CD4-positive, alpha-beta T cell treated with Interleukin-1 beta for 1 hour (primary cell): ENCODE measurements at places on chromosomes 3 and 15.
A peak's percentile ranks its signal among the peaks of the same experiment; 100 is the strongest.

- DNase-seq: no peak
Observed at GRCh38 chr3:87207460-87207859, 19.6 kb upstream of the CHMP2B start.

DNA sequence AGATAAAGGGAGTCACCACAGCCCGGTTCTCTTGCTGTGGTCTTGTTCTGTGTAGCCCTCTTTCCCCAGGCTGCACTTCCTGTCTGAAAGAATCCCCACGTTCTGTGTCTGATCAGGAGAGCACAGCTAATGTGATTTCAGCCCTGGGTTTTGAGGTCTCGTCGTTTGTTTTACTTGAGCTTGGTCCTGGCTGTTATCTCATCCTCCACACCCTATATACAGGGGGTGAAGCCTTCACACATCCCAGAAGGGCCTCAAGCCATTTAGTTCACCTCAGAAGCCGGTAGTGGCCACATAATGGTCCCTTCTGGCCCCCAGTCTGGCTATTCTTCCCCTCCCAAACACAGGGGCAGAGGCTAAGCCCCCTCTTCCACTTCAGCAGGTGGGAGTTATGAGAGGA lies 115.6 kb downstream of the PDE8A start:
- no peak for DNase-seq

DNA sequence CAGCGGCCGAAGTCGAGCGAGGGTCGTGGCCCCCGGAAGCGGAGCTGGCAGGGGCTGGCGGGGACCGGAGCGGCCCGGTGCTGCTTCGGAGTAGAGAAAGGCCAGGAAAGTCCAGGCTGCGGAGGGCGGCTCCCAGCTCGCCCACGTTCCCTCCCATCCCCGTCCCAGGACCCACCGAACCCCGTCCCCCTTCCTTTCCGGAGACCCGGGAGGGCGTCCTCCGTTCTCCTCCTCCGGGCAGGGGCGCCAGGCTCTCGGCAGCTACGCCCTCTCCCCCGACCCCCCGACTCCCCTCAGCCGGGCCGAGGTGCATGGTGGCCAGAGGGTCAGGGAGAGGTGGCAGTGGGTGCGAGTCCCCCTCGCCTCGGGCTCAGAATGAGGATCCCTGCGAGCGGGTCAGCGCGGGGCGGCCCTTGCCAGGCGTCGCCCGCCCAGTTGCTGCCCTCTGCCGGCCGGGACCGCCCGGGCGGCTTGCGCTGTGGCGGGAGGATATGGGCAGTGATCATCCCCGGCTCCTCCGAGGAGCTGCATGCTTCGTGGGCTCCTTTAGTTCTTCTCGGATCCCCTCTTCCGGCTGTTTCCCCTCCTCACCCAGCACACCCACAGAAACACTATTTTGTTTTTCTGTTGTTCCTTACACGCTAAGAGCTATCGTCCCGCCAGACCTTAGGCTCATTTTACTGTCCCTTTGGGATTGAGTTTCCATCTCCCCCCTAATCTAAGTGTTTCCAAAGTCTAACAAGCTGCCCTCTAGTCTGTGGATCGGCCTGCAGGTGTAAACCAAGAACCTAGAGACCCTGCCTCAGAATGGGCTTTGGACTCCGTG lies 744 bp upstream of the ALDH1A2 start:
- DNase-seq: peak; percentile 29

- no peak for DNase-seq
Observed at GRCh38 chr3:15452961-15453360, 25.6 kb downstream of the EAF1 start.

DNA sequence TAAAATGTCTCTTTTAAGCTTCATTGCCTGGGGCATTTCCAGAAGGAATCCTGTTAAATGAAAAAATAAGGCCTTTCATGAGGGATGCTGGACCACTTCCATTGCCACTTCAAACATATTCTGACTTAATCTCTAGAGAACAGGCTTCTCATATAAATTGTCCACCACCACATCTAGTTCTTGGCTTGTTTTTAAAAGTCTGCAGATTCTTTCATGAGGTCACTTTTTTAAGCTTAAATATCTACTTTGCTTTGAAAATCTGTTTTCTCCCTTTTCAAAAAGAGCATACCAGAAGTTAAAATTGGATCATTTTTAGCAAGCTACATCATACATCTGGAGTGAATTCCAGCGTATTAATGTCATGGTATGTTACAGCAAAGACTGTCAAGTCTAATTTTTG lies 131.6 kb downstream of the C3orf70 start:
- DNase-seq: no peak

DNA sequence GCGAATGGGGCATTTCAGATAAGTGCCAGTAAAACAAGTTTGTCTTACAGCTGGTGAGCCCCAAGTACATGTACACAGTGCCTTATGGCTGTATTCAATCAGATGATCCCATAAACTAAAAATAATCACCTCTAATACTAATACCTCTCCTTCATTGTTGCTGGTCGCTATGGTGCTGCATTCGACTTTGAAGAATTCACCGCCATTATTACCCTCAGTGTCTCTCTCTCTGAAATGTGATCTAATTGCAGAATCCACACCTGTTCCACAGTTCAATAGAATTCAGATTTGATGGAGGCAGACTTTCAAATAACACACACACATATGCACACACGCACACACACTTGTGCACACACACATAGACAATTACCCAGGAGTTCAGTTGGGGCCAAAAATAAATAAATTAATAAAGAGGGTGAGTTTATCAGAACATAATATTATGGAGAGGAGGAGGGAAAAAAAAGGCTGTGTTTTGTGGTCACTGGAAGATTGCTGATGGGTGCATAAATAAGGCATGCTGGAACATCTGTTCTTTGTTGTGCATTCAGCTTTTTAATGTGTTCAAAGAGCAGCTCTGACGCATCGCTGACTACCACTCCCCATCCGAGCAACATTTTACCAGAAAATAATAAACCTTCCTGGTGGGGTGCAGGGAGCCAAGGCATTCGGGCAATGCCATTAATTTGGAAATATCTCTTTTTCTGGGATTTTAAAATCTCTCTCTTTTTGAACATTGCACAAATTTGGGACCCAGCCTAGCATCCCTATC lies 235.7 kb downstream of the SATB1 start:
- no peak for DNase-seq

DNA sequence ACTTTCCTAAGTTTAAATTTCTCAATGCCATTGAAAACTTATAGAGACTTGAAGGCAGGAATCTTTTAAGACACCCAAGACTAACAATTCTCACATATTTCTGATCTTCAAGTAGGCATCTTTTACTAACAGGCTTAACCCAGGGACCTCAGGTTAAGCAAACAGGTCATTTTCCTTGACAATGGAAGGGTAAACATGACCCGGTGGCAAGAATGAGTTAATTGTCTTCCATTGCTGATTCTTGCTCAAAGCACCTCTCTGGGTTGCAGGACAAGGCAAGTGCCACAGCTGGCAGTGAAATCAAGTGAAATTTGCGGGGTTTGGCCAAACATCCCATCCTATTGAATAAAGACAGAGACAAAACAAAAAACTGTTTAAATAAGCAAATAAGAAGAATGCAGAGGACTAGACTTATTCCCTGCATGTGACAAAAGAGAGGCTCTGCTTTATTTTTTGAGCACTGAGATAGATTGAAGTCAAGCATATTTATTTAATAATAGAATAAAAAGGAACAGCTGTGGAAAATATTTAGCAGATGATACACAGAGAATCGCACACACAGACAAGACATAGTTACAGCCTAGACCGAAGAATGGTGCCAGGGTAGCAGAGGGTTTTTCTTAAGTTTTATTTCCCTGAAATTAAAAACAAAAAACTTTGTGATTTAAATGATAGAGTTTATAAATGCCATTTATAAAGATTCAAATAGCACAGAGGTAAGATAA lies 56.0 kb upstream of the MITF start:
- DNase-seq: no peak

DNA sequence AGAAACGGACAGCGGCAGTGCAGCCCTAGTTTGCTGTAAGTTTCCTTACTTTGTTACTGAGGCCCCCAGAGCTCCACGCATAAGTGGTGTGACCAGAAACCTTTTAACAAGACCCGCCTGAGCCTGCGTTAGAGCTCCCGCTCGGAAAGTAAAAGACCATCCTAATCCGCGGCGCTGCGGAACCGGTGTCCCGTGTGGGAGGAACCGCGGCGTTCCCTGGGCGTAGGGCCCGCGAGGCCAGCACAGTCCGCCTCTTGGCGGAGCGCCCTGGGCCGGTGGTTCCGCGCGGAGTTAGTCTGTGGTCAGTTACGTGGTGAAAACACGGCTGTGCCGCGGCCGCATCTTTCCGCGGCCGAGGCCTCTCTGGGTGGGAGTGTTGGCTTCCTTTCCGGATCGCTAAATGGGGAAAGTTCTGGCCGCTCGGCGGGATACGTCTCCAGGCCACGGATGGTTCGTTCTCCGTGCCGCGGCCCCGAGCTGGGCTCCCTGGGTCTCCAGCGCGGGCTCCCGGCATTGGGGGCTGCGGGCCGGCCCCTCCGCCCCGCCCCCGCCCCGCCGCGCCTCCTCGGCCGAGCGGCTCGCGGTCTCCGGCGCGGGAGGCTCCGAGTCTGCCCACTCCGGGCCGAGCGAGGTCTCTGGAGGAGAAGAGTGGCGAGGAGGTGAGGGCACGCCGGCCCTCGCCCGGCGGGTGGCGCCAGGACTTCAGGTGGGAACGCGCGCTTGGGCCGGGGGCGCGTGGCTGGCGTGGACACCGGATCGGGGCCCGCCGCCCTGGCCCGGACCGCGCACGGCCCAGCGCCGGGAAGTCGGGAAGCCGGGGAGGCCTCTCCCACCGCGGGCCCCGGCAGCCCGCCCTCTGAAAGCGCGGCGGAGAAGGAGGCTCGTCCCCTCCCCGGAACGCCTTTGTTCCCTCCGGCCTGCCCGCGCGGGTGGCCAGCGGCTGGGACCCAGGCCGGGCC lies 754 bp downstream of the B3GNT5 start:
- DNase-seq: peak; percentile 39

DNA sequence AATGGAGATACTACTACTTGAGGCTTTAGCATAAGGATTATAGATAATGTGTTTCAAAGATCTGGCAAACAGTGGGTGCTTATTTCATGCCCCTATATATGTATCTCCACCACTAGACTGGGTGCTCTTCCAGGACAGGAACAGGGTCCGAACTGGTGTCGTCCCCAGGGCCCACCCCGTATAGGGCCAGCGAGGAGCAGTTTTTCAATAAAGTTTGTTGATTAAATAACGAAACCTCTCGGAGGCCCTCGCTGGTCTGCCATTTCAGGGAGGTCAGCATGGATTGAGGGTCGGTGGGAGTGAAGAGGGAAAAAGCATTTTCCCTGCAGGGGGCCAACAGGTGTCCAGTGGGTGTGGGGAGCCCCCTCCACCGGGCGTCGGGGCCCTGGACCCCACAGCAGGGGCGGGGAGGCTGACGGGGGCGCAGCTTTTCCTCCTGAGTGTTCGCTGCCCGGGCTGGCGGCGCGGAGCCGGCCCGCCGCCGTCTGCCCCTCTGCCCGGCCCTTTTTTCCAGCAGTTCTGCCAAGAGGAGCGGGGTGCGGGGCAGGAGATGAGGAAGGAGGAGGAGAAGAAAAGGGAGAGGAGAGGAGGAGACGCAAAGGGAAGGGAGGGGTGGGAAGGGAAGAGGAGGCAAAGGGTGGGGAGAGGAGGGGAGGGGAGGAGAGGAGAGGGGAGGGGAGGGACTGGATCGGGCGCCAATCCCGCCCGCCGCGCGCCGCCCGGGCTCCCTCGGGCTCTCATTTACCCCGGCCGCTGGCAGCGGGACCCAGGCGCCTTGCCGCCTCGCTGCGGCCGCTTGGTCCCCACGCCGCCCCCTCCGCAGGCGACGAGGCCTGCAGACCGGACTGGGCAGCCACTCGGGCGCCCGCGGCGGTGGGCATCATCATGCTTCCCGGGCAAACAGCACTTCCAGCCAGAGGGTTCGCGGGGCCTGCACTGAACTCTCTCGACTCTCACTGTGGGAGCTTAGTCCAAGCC lies 66.3 kb downstream of the ISG20 start:
- DNase-seq: no peak

- no peak for DNase-seq
Observed at GRCh38 chr15:73394782-73395181, 26.0 kb upstream of the HCN4 start.

DNA sequence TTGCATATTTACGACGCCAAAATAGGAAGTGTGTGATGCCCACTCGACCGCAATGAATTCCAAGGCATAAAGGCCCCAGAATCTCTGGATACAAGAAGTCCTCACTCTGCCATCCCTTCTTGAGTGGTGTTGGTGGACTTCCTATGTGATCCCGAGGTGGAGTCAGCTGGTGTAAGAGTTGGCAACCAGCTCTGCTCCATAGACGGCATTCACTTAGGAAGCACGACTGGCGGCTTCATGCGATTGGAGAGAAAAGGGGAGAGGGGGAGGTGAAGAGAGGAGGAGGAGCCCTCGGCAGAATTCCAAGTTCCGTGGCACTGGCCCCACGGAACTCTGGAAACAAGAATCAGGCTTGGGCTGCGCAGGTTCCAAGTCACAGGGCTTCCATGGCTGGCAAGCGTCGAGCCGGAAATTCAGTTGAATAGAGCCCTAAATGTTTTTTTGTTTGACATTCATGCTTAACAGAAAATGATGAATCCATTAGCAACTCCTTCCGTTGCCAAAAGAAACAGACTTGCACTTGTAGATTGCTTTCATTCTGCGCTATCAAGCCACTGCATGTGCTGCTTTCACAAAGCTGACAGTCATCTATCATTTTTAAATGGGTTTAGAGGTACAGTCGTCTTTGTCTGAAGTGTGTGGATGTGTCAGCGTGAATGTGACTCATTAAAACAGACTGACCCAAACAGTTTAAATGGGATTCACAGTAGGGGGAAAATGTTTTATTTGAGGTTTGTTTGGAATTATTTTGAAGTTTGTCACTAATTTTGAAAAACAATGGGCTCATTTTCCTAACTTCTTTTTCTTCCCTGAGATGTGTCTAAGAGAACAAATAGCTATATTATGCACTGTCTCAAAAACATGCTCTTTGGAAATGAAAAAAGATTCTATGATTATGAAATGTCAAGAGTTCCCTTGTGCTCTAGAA lies 428.3 kb upstream of the ATP11B start:
- no peak for DNase-seq

GRCh38 chr15:65828585-65828984 lies 36.5 kb upstream of the DENND4A start:
- DNase-seq: peak; percentile 80

GRCh38 chr15:41941644-41942415 lies 30.5 kb downstream of the EHD4 start:
- DNase-seq: no peak

GRCh38 chr15:76711351-76711827 lies 193.8 kb downstream of the SCAPER start:
- DNase-seq: no peak

- DNase-seq: no peak
Observed at GRCh38 chr3:57917601-57918000, 90.6 kb upstream of the FLNB start.

GRCh38 chr3:186722457-186722856 lies 5.3 kb downstream of the KNG1 start:
- DNase-seq: no peak

DNA sequence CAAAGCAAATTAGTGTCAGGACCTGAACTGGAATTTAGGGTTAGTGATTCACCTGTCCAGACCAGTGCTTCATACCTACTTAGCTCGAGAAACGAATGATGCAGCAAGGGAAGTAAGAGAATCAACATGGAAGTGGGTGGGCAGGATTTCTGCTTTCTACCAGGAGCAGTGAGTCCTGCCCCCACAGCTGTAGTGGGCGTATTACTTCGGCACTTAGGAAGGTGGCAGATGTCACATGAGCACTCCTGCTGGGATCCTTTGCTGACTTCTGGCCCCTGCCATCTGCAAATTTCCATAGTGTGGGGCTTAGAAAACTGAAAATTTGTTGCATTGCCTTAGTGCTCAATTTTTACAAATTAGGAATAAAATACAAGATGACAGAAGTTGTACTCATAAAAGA lies 31.2 kb downstream of the RYR3 start:
- no peak for DNase-seq
